ENCODE measurements at places on chromosomes 1 and 21.

DNA sequence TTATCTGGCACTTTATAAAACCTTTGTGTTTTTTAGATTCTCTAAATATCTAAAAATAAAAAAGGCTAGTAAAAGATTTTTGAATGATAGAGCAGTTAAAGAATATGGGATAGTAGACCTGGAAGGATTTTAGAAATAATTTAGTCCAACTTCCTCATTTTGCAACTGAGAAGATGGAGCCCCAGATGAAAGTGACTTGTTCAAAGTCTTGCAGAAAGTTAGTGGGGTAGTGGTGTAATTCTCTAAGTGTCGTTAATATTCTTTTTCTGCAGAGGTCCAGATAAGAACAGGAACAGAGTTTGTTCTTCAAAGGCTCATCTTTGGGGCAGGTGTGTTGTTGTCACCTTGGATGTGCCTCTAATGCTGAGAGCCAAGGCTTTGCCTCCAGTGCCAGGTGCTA lies 159.5 kb downstream of the DISC1 start:
- DNase-seq = no peak

DNA sequence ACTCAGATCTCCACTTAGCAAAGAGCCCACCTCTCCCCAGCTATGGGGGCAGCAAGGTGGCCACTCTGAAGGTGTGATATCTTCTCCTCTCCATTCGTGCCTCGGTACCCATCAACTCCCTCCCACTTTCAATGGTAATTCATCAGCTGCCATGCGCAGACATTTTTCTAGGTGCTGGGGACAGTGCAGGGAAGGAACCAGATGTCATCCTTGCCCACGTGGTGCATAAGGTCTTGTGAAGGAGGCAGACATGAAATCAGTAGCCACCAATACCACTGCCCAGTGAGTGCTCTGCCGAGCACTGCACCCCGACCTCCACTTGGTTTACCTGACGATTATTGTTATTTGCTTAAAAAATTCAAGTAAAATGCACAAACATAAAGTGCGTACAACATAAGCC lies 76.3 kb upstream of the CSF3R start:
- no peak for DNase-seq

GRCh38 chr1:40755067-40755466 lies 28.5 kb upstream of the KCNQ4 start:
- no peak for DNase-seq

DNA sequence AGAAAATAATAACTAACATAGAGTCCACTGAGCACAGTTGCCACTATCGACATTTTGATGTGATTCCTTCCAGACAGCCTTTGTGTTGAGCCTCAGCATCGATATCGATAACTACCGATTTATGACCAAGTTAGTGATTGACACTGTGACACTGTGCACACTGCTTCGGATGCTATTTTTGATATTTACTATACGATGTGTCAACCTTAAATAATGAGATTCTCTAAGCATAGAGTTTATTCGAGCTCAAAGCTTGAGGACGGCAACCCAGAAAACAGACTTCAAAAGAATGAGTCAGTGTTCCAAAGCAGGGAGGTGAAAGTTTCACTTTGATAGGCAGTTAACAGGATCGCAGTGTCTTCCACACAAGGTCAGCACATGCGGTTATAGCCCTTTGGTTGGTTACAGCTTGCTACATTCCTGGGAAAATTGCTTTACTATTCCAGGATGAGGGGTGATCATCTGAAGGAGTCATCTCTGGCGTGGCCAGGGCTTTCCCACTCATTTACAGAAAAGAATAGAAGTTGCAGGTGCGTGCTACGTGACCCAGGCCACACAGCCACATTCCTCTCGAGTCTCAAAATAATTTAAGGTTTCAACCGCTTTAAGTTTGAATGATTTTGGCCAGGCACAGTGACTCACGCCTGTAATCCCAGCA lies 53.6 kb upstream of the EFHD2 start:
- no peak for DNase-seq

GRCh38 chr1:207830788-207831187 lies 78.9 kb downstream of the CD46 start:
- DNase-seq = no peak

- no peak for DNase-seq
Measured at GRCh38 chr1:99598738-99599411, 47.0 kb upstream of the PALMD start.

- DNase-seq = no peak
Measured at GRCh38 chr1:183841550-183841949, 36.6 kb downstream of the RGL1 start.

GRCh38 chr1:165235155-165235776 lies 121.2 kb downstream of the LMX1A start:
- no peak for DNase-seq

GRCh38 chr1:206691604-206692003 lies 6.9 kb downstream of the MAPKAPK2 start:
- DNase-seq = no peak

GRCh38 chr1:208256091-208256490 lies 11.9 kb upstream of the PLXNA2 start:
- DNase-seq = no peak

GRCh38 chr1:197526736-197527371 lies 248.4 kb downstream of the DENND1B start:
- DNase-seq = no peak

GRCh38 chr1:116460261-116460660 lies 87.2 kb downstream of the ATP1A1 start:
- no peak for DNase-seq

DNA sequence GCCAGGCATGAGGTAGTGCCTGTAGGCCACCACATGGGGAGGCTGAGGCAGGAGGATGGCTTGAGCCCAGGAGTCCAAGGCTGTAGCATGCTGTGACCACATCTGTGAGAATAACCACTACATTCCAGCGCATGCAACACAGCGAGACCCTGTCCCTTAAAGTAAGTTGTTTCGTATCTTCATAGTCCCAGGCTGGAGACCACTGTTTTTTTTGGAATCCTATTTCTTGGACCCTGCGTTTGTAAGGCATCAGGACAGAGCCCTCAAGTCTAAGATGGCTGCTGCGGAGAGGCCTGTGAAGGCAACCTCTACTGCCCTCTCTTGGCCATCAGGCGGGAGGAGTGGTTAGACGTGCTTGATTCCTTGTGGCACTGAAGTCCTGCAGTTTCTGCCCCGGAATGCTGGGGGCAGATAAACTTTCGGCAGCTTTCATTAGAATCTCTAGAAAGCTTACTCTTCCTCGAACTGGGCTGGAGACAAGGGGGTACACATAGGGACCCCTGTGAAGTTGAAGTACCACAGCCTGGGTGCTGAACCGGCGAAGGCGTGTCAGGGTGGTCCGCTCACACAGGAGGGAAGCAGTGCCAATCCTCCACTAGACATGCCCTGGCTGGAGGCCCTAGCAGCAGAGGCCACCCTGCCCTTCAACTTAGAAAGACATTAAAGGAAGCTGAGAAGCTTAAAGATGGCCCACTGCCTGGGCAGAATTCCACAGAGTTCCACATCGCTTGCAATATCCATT lies 36.6 kb downstream of the RABIF start:
- no peak for DNase-seq

DNA sequence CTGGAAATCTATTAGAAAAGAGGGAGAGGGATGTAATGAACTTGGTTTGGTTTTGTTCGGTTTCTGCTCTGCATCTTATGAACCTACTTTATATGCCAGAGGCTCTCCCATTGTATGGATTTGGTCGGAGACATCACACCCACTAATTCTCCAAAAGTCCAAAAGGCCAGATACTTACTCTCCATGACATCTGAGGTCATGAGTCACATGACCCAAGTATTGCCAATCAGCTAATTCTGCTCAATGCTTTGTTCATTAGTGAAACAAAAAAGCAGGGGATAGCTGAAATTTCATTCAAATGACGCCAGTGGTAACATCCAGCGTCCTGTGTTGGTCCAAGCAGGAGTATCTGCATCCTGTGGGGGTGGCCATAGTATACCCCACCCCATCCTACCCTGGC lies 173.6 kb downstream of the TRIM33 start:
- no peak for DNase-seq

- DNase-seq = no peak
Measured at GRCh38 chr1:29532751-29533150, 296.4 kb downstream of the PTPRU start.

- DNase-seq = peak; percentile 69
Measured at GRCh38 chr1:202034683-202035462, 24.5 kb downstream of the ELF3 start.

DNA sequence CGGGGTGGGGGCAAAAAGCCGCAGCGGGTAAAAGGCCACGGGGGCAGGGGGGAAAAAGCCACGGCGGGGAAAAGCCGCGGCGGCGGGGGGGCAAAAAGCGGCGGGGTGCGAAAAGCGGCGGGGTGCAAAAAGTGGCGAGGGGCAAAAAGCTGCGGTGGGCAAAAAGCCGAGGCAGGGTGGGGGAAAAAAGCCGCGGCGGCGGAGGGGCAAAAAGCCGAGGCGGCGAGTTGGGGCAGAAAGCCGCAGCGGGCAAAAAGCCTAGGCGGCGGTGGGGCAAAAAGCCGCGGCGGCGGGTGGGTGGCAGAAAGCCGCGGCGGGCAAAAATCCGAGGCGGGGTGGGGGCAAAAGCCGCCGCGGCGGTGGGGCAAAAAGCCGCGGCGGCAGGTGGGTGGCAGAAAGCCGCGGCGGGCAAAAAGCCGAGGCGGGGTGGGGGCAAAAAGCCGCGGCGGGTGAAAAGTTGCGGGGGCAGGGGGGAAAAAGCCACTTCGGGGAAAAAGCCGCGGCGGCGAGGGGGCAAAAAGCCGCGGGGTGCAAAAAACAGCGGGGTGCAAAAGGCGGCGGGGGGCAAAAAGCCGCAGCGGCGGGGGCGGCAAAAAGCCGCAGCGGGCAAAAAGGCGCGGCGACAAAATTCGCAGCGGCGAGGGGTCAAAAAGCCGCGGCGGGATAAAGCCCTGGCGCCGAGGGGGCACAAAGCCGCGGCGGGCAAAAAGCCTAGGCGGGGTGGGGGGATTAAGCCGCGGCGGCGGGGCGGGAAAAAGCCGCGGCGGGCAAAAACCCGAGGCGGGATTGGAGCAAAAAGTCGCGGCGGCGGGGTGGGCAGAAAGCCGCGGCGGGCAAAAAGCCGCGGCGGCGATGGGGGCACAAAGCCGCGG lies 3901.2 kb downstream of the SRGAP2C start:
- DNase-seq = no peak

GRCh38 chr1:89842567-89843272 lies 21.9 kb downstream of the LRRC8D start:
- peak; percentile 15 for DNase-seq

DNA sequence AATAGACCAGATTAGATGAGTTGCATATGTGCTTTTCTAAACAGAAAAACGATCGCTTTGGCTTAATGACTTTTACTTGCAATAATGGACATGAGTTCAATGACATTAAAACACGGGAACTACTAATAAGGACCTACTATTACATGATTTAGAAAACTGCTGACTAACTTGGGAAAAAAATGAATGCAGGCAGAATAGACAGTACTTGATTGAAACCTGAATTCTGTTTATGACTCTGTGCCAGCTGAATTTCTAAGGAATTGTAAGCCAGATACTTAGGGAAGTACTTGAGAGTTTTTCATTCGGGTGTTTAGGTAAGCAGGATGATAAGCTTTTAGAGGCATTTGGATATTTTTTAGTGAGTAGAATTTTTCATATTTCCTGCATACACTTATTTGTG lies 12.0 kb downstream of the ADGRL2 start:
- DNase-seq = no peak

DNA sequence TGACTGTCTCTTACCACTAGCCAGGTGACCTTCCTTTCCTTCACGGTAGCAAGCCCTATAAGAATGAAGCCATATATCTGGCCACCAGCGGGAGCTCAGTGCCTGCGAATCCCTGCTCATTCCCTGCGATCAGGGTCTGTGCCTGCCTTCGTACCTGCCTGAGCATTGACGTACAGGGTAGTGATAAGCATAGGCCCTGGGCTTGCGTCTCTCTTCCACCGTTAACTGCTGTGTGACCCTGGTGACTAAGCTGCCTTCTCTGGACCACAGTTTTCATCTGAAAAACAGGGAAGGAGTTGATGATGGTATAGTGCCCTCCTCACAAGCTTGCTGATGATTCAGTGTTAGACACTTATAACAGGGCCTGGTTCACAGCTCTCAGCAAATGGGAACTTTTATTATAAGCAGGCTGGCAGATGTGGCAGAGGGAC lies 4.1 kb downstream of the ZC3H12A start:
- DNase-seq = no peak

DNA sequence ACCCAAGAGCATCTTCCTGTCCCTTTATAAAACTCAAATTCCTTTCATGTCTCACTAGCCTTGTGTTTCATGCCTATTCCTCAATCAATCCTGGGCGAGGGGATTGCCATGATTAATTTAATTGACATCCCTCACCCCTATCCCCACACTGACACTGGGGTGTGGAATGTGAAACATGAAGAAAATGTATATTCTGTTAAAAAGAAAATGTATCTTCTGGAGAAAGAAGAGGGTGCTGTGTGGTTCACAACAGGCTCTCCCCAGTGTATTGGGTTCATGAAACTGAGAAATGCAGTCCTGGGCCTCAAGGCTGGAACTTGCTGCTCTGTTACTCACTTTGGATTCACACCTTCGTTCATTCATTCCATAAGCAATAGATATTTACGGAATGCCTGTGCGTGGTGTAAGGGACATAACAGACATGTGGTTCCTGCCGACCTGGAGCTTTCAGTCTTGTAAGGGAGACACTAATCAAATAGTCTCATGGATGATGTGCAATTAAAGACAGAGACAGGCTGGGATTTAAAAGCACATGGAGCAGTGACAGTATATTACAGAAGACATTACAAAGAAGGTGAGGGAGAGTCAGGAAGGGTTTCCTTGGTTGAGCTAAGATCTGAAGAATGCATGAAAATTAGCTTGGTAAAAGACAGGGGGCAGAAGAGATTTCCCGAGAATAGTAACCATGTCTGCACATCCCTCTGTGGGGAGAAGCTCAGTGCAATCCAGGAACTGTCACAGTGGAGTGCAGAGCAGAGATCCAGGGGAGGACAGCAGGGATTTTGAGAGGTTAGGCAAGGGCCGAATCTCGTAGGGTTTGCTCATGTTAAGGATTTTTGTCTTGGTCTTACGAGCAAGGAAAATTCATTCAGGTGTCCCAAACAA lies 32.1 kb downstream of the SERTAD4 start:
- DNase-seq = no peak

DNA sequence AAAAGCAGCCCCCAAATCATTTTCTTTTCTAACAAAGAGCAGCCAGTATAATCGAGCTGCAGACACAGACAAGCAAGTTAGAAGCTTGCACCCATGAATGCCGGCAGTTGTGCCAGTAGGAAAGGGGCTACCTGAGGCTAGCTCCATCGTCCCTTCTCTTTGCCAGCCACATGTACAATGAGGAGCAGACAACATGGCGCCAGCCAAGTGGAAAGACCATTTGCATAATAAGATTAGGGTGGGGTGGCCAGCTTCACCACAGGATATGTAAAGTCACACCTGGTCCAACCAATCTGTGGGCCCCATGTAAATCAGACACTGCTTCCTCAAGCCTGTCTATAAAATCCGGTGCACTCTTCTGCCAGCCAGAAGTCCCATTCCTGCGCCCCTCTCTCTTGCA lies 103.7 kb downstream of the CCDC185 start:
- DNase-seq = no peak

Data from uterus (tissue), 4 donors.